ENCODE measurements at places on chromosomes 5 and 9. TPM values are rescaled to one million over a fixed set of nuclear protein-coding genes. Genes with fewer than 3 reads are reported as not detected.

The OR1J2 gene
- not detected for total RNA-seq

The FAM221B gene
- total RNA-seq: not detected

The SPAAR gene
- not detected for total RNA-seq

The FLT4 gene
- total RNA-seq: 0.95 TPM

The BBLN gene
- 82.4 TPM for total RNA-seq

The OGN gene
- not detected for total RNA-seq

The ECPAS gene
- 77.1 TPM for total RNA-seq

The HINT1 gene
- 321 TPM for total RNA-seq

The ORM2 gene
- not detected for total RNA-seq

The PCDHB14 gene
- not detected for total RNA-seq

The TMEM171 gene
- total RNA-seq: not detected

The DNAJC18 gene
- total RNA-seq: 9.3 TPM

The ANKRD33B gene
- 5.7 TPM for total RNA-seq

The GABRA6 gene
- total RNA-seq: not detected

The SLC45A2 gene
- 0.14 TPM for total RNA-seq

The SLC6A19 gene
- total RNA-seq: not detected

The PTBP3 gene
- 165 TPM for total RNA-seq

The TRIM36 gene
- total RNA-seq: 0.16 TPM

The TAF11L7 gene
- not detected for total RNA-seq

The CDKN2B-AS1 gene
- 4.2 TPM for total RNA-seq

The PCDHAC2 gene
- total RNA-seq: not detected

The KCNMB1 gene
- 0.05 TPM for total RNA-seq

The HTR1A gene
- not detected for total RNA-seq

The SPINK6 gene
- not detected for total RNA-seq

The PCDHA9 gene
- not detected for total RNA-seq

The VPS13A gene
- 47.9 TPM for total RNA-seq

The UGT3A2 gene
- total RNA-seq: 0.18 TPM

The CAMK2A gene
- not detected for total RNA-seq

The ANKDD1B gene
- 0.23 TPM for total RNA-seq

The ACTBL2 gene
- not detected for total RNA-seq

The KCNIP1 gene
- not detected for total RNA-seq

The HOMER1 gene
- total RNA-seq: 2.4 TPM

The SLC4A9 gene
- total RNA-seq: not detected

The OR13C8 gene
- total RNA-seq: not detected

The WWC1 gene
- total RNA-seq: not detected

The GPR107 gene
- 21.7 TPM for total RNA-seq

The IFNB1 gene
- not detected for total RNA-seq

The FSTL4 gene
- total RNA-seq: not detected

The LCN10 gene
- 0.34 TPM for total RNA-seq

The PLPP7 gene
- total RNA-seq: not detected

The SH3TC2 gene
- total RNA-seq: not detected

The PCDHGA8 gene
- total RNA-seq: 0.18 TPM

The HACD4 gene
- total RNA-seq: 16.5 TPM

The ANKRD18A gene
- total RNA-seq: 2.1 TPM

The C9orf50 gene
- not detected for total RNA-seq

The BARHL1 gene
- total RNA-seq: not detected

The FIBCD1 gene
- not detected for total RNA-seq

The CSF2 gene
- 54.1 TPM for total RNA-seq

The STK32A gene
- total RNA-seq: not detected

The KCNN2 gene
- total RNA-seq: not detected

The PCDHGA11 gene
- total RNA-seq: 0.11 TPM

The STPG3 gene
- not detected for total RNA-seq

The PRKAA1 gene
- 61.3 TPM for total RNA-seq

The FOXD4L3 gene
- 0.16 TPM for total RNA-seq

The IL4 gene
- 4.0 TPM for total RNA-seq

The CENPH gene
- total RNA-seq: 30.6 TPM

The GARNL3 gene
- 1.8 TPM for total RNA-seq

All from T-helper 2 cell treated with Interferon-gamma antibody and Interleukin-4, amounts not matched to agents 100 ng/mL and 5 ng/mL, for 36 hours (primary cell).